ENCODE measurements at places on chromosomes 2 and 18. TPM values are rescaled to one million over a fixed set of nuclear protein-coding genes. Genes with fewer than 3 reads are reported as not detected.

The KCNF1 gene
- total RNA-seq: not detected

The COLEC11 gene
- total RNA-seq: not detected

The MALL gene
- not detected for total RNA-seq

The ABCB11 gene
- 0.03 TPM for total RNA-seq

The DNAJC5G gene
- not detected for total RNA-seq
